ENCODE measurements at places on chromosomes 16 and 17.

- no peak for DNase-seq
Measured at GRCh38 chr16:4091240-4092012, 24.8 kb downstream of the ADCY9 start.

DNA sequence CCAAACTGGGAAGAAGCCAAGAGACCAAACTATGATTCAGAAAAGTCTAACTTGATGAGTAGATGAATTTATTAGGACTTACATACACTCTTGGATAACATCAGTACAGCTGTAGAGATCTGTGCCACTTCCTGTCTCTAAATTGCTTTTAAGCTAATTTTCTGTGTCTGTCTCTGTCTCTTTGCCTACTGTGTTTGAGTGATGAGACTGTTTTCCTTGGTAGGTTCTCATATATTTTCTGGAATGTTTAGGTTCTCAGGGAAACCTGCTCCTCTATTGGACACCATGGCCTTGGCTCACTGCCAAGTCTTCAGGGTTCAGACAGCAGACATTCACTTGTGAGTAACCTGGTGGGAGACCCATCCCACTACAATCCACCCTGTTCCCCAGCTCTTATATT is 103.5 kb upstream of the KIF2B start:
- DNase-seq: no peak

- DNase-seq: no peak
Measured at GRCh38 chr17:36136439-36136838, 32.8 kb downstream of the CCL4 start.

GRCh38 chr16:30488764-30489605 is 16.4 kb downstream of the ITGAL start:
- DNase-seq: no peak

DNA sequence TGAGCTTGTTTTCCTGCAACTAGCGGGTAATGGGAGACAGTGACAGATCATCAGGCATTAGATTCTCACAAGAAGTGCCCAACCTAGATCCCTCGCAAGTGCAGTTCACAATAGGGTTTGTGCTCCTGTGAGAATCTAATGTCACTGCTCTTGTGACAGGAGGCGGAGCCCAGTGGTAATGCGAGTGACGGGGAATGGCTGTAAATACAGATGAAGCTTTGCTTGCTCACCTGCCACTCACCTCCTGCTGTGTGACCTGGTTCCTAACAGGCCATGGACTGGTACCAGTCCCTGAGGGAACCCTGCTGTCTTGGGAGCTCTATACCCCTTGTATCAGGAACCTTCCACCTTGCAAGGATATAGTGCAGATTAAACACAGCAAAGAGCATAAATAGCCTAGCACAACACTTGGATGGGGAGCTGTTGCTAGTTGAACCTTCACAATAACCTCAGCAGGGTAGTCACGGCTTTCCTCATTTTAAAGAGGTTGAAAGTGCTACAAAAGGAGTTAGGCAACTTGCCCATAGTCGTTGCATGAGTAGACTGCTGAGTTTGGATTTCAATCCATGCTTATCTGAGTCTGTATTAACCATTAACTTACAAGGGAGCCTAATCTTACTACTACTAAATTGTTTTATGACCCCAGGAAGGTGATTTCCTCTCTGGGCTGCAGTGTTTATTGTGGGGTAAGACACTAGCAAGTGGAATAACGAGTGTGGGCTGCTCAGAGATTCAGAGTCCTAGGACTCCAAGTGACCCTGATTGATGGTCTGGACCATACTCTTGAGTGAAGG is 156.6 kb upstream of the ZFHX3 start:
- no peak for DNase-seq

- no peak for DNase-seq
Measured at GRCh38 chr16:87174061-87174460, 143.1 kb downstream of the C16orf95 start.

DNA sequence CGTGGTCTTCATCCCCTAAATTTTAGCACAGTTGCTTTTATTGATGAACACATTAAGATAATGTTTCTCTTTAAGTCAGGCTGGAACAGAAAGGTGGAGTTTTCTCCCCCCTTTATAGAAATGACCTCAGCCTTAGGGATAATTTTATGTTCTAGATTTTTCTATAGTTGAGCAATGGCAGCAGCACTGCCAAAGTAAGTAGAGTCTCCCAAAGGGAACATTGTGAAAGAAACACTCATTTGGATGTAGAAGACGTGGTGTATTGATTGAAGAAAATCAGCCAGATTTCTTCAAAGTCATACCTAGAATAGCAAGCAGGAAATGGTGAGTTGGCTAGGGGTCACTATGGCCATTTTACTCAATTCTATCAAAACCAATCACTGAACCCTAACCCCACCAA is 122.5 kb downstream of the DNAH9 start:
- no peak for DNase-seq

DNA sequence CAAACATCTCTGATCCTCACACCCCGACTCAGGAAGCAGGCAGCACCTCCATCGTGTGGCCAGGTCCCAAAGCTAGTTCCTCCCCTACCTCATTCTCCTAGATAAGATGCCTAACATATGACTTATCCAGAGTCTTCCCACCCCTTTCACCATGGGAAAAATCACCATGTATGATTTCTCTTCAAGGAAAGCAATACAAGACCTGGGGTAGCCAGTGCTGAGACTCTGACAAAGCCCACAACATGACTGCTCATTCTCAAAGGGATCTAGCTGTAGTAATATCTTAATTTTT is 45.1 kb downstream of the CMTM4 start:
- no peak for DNase-seq

DNA sequence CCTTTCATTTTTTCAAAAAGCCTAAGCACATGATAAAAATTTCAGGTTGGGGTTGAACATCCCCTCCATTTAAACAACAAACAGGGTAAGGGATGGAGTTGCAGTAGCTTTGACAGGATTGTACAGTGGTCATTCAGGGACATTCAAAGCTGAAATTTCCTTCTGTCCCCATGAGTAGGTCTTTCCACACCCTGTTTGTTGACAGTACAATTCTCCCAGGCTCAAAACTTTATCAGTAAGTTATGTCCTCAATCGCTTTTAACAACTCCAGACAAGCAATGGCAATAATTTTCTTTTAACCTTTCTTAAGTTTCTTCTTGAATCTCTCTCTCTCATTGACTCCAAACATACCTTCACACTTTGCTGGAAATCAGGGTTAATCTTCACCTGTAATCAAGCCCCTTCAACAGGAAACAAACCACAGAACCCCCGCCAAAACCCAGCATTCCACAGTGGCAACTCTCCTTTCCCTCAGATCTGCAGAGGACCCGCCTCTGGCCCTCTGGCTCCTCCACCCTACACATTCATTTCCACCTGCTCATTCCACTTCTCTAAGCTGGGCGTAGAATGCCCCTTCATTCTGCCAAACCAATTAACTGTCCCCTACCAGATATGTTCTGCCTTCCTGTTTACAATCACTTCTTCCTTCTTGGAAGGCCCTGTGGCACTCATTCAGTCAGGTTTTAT is 20.7 kb downstream of the TXNDC11 start:
- no peak for DNase-seq

DNA sequence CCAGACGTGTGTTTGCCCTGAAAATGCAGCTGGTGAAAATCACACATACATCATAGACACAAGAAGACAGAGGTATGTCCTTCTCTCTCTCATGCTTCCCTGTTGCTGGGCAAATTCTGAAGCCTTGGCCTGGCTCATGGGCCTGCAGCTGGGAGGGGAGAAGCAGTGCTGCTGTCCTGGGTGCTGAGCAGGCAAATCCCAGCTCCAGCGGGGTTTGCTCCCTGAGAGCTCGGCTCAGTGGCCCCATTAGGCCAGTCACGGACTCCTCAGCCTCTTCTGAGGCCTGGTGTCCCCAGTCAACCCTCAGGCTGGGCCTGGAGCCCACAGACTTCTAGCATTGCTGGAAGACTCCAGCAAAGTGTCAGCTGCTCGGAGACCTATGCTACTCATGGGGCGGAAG is 11.7 kb downstream of the RHBDL3 start:
- no peak for DNase-seq

- DNase-seq: no peak
Measured at GRCh38 chr17:37024181-37024637, 75.5 kb downstream of the AATF start.

- no peak for DNase-seq
Measured at GRCh38 chr16:87828907-87829621, 40.2 kb downstream of the SLC7A5 start.

GRCh38 chr16:48596326-48596725 is 13.7 kb downstream of the N4BP1 start:
- DNase-seq: no peak

DNA sequence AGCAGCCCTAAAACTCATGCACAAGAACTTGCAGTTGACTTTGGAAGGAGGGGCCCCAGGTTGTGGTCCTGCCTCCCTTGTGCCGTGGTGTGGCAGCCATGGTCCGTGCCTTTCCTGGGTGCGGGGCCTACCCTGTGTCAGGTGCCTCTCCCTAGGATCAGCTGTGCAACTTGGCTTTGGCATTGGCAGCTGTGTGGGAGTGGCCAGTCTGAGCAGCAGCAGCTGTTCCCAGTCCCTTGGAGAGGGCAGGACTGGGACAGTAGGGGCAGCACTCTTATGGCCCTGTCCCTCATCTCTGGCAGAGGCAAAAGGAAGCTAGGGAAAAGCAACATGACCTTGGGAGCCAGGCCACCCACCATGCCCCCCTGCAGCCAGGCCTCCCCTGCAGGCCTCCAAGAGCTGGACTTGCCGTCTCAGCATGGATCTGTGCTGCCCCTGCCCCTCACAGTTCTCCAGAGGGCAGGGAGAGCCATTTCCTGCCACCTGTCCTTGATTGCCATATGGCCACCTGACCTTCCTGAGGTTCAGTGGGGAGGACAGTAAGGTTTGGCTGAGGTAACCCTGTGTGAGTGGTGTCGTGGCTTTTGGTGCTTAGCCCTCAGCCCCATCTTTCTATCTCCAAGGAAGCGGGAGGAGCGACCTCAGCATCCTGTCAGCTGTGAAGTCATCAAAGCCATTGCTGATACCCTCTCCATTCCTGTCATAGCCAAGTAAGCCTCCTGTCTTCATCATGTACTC is 15.5 kb upstream of the NFATC3 start:
- DNase-seq: no peak

GRCh38 chr17:82595893-82596292 is 52.4 kb downstream of the WDR45B start:
- no peak for DNase-seq

DNA sequence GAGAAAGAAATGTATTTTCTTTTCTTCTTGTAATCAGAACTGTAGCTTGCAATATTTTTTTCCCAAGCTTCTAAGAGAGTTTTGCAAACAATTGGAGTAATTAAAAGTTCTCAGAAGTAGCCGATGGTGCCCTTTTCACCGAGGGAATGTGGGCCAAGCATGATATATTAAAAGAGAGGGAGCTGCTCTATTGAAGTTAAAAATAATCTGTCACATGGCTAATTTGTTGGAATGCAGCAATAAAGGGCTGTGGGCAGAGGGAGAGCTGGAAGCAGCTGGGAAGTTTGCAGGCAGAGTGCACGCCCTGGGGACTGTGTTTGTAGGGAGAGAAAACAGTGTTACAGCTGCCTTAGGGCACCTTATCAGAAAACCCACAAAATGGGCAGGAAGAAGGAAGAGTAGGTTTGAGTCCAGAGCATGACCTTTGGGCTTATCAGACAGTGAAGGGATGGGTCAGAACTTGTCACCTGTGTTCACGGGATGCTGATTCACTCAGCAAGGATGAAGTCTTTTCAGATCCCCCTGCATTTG is 18.5 kb upstream of the TERF2 start:
- no peak for DNase-seq

DNA sequence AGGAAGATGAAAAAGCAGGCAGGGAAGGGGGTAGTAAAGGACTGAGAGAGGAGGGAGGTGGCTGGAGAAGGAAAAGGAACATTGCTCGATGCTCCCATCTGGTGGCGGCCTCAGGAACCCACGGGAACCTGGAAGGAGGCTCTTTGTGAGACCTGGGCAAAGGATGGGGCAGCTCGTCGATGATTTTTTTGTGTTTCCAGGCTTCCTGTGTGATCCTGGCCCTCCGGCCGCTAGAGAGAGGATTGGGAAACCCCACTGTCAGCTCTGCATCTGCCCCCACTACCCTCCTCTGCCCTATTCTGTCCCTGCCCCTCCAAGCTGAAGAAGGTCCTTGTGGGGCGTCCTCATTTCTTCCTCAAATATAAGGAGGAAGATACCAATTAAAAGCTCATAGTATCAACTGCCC is 6.6 kb downstream of the WFIKKN2 start:
- no peak for DNase-seq

GRCh38 chr17:13619462-13619861 is 17.7 kb upstream of the HS3ST3A1 start:
- no peak for DNase-seq

- DNase-seq: peak; percentile 88
Measured at GRCh38 chr17:7587420-7588151, 2.3 kb downstream of the SOX15 start.

GRCh38 chr17:81285894-81286293 is 9.2 kb downstream of the SLC38A10 start:
- DNase-seq: no peak

- DNase-seq: no peak
Measured at GRCh38 chr16:12324152-12324551, 347.6 kb downstream of the SNX29 start.

GRCh38 chr17:78822552-78822951 is 18.1 kb downstream of the USP36 start:
- peak; percentile 94 for DNase-seq

DNA sequence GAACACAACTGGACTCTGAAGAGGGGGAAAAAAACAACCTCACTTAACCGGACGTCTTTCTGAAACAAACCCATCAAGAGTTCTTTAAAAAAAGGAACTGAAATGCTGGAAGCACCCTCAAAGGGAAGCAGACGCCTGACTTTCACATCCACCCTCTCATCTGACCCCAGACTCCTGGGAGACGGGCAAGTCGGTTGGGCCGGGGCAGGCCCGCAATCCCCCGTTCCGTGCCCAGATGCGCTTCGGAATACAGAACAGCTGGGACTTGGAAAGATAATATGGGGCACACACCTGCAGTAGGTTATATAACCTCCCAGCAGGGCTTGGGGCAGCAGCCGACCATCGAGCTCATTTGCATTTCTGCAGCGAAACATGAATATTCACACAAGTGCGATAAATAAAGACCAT is 3.7 kb downstream of the ARHGAP27 start:
- DNase-seq: no peak

DNA sequence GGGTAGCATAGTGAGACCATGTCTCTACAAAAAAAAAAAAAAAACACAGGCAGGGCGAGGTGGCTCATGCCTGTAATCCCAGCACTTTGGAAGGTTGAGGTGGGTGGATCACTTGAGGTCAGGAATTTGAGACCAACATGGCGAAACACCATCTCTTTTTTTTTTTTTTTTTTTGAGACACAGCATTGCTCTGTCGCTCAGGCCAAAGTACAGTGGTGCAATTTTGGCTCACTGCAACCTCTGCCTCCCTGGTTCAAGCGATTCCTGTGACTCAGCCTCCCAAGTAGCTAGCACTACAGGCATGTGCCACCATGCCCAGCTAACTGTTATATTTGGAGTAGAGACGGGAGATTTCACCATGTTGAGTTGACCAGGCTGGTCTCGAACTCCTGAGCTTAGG is 5.1 kb downstream of the RAMP2 start:
- no peak for DNase-seq
